CD4-positive, alpha-beta T cell treated with Interleukin-10 for 1 hour (primary cell): ENCODE measurements at places on chromosomes 16 and 17.

DNA sequence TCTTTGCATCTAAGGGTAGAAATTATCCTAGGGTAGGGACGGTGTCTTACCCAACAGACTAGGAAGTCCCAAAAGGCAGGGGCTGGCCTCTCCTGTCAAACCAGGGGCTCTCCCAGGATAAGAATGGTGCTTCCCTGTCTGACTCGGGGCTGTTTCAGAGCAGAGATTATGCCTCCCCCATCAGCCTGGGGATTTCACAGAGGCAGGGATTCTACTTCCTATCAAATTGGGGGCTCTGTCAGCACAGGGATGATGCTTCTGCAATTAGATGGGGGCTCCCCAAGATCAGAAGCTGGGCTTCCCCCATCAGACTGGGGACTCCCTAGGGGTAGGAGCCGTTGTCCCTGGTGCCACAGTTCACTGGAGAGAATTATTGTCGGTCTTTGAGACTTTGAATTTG, 2.3 kb downstream of the NXPH3 start:
- DNase-seq, result no peak

- no peak for DNase-seq
Observed at GRCh38 chr17:27572665-27573064, 58.3 kb upstream of the LGALS9 start.

DNA sequence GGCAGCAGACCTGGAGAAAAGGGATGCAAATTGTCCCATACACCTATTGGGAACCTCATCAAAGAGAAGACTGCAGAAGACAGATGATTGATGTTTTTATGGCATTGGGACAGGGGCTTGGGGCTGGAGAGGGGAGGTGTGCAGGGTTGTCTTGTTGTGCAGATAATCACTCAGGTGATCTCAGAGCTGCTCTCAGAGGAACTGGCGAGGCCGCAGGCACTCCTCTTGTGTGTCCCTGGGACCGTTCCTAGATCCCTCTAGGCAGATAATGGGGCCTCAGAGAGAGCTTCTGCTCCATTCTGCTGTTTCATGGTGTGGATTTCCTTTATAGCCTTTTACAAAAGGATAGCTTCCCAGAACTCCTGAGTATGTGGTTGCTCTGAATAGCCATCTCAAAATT, 1.6 kb downstream of the RNF213 start:
- no peak for DNase-seq

GRCh38 chr17:69012895-69013805, 47.6 kb downstream of the ABCA9 start:
- DNase-seq, result no peak

DNA sequence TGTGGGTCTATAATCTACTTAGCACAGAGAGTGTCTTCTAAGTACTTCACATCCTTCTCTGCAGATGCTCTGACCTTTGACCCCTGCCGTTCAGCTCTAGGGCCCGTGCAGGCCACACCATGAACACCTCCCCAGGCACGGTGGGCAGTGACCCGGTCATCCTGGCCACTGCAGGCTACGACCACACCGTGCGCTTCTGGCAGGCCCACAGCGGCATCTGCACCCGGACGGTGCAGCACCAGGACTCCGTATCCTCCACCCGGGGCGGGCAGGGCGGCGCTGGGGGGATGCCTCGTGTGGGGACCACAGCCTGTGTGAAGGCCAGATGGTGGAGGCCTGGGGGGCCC, 686 bp downstream of the MLST8 start:
- no peak for DNase-seq

DNA sequence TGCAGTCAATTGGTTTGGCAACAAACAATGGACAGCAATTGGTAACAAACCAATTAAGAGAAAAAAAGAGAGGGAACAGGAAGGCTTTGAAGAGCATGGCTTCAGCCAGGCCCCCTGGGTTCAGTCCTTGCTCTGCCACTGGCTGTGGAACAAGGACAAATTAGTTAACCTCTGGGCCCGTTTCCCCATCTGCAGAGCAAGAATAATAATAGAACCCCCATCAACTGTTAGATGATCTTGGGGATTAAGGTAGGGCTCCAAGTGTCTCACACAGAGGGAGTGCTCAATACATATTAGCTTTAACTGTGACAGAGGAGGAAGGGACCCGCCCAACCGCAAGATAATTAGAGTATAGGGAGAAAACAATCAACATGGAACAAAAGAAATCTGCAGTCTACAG, 55.2 kb downstream of the PECAM1 start:
- DNase-seq, result no peak

DNA sequence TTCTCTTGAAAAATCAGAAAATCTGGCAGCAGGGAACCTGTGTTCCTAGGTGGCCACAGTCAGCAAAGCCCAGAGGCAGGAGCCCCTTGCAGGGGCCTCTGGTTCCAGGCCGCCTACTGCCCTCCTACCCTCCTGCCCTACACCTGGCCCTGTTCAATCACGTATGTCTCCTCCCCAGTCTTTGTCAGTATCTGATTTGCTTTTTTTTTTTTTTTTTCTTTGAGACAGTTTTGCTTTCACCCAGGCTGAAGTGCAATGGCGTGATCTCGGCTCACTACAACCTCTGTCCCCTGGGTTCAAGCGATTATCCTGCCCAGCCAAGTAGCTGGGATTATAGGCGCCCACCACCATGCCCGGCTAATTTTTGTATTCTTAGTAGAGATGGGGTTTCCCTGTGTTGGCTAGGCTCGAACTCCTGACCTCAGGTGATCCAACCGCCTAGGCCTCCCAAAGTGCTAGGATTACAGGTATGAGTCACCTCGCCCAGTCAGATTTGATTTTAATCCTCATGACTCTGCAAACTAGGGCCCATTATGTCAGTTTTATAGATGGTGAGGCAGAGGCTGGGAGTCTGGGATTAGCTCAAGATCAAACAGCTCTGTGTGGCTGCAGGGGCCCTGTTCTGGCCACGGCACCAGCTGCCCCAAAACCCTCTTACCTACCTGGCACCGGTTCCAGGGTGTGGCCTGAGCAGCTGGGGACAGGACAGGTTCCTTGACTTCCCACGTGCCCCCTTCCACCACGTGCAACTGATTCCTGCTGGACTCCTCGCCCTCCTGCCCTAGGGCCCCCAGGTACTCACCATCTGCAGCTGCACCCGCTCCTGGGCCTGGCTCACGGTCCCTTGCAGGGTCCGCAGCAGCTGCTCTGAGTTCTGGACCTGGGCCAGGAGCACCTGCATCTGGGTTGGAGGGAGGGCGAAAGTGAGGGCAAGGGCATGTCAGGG, 14.7 kb downstream of the RABEP2 start:
- no peak for DNase-seq

GRCh38 chr16:11167581-11167980, 88.4 kb downstream of the SOCS1 start:
- no peak for DNase-seq

GRCh38 chr17:63075969-63076368, 109.9 kb downstream of the TANC2 start:
- no peak for DNase-seq

GRCh38 chr17:29291163-29291752, 2.7 kb downstream of the NUFIP2 start:
- peak; percentile 80 for DNase-seq

GRCh38 chr17:44925731-44926697, 10.7 kb upstream of the GFAP start:
- no peak for DNase-seq

DNA sequence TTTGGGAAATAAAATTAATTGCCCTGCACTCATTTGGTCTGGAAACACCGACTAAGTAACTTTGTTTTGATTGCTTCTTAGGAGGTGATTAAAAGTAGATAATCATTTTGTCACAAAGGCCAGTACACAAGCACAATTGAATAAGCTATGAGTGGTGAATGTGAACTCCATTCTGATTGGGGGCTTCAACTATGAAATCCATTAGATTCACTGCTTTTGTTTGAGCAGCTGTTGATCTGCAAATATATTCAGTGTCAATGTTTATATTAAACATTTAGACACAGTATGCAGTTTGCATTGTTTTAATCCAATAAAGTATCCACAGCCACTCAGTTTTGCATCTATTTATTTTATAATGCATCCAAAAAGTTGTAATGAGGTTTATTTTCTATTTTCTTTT, 817.5 kb downstream of the CDH11 start:
- no peak for DNase-seq

DNA sequence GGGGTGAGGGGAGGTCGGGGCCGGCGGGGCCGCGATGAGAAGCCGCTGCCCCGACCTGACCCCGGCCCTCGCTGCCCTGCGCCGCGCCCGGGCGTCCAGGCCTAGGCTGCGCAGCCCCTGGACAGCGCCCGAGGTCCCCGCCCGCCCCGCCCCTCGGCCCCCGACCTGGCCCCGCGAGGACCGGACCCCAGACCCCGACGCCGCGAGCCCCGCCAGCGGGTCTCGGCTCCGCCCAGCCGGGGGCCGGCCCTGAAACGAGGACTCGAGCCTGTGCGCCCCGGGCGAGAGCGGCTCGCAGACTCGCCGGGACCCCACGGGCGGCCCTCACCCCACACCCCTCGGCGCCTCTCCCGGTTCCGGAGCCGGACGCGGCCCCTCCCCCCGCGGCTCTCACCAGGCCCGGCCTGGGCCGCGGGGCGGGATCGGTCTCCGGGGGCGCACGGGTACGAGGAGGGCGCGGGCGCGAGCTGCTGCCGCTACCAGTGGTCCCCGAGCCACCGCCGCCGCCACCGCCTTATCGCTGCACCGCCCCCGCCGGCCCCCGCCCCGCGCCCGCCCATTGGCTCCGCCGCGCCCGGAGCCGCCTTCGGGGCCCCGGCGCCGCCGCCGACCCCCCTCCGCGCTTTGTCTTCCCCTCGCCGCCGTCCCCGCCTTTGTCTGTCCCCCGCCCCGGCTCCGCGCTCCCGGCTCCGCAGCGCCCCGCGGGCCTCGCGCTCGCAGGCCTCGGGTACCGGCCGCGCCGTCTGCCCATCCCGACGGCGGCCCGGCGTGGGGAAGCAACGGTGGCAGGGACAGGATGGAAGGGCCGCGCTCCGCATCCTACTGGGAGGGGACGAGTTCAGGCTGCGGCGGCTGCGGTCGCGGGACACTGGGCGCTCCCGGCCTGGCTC, at the start of gene LIMD2:
Gene LIMD2, minus strand, starts transcription at position 488 of the 890 bp plus-strand sequence. CDS start 827 bp downstream, outside the sequence.
- DNase-seq, result peak; percentile 91

GRCh38 chr16:87812200-87812656, 46.4 kb upstream of the KLHDC4 start:
- no peak for DNase-seq

DNA sequence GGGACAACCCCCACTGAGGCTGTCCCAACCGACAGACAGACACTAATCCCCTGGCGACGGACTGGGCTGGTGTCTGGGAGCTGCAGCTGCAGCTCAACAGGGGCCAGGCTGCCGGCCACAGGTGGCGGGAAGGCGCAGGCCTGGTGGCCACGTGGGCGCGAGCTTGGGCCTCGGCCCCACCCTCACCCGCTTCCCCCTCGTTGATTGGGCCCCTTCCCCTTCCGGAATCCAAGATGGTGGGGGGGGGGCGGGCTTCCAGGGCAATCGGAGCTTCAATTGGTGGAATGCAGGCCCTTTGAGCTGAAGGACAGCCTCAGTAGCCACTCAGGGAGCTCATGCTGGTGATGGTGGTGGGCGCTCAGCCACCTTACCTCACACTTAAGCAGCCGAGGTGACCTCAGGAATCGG, 8.7 kb upstream of the TBX4 start:
- no peak for DNase-seq

GRCh38 chr17:12789481-12790248, at the start of gene ARHGAP44:
Gene ARHGAP44 (plus strand): TSS chr17:12789498. CDS start chr17:12789839, 341 bp downstream.
- no peak for DNase-seq

DNA sequence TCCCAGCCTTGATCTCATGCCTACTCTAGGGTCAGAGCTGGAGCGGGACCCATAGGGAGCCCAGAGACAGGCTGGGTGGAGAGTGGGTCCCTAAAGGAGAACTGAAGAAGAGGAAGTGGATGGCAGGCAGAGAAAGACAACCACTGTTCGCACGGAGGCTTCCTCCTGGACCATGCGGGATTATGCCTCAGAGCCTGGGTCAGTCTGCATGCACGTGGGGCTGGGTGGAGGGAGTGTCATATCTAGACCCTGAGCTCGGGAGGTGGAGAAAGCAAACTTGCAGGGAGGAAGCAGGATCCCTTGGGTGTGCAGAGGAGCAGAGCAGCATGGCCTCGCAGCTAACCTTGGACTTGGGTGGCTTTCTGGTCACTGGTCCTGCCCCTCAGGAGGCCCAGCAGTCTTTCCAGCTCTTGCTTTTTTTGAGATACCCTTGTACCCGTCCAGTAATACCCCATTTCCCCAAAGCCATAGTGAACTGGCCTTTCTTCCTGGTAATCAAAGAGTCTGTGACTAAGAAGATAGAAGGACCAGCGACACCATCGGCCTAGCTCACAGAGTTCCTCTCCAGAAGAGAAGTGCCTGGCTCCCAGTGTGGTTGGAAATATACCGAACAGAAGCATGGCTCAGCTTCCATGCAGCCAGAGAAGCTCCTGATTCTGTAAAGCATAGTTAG, 344.2 kb downstream of the CPPED1 start:
- peak; percentile 17 for DNase-seq

DNA sequence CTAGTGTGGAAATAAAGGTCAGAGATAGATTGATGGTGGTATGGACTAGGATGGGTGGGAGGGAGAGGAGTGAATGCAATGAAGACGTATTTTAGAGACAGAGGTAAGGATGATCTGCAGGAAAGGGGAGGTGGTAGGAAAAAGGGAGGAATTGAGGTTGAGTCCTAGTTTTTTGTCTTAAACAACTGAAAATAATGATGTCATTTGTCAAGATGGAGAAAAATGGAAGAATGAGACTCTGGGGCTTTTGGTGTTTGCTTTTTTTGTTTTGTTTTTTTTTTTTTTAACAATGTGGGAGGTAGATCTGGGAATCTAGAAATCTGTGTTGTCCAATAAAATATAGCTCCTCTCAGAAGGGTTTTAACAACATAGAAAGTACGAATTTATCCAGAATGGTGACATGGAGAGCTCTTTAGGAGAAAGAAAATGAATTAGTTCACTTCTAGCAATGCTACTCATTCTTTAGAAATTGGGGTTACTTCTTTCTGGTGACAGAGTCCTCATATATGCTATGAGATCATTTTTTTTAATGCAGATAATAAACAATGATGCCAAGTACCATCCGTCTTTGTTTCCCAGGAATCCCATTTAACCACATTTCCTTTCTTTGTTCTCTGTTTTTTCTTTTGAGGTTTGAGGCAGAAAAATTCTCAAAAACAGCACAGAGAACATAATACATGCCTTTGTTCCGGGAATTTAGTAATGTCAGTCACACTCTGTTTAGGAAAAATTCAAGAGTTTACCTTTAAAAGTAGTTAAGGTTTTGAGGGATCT, 225.3 kb upstream of the COX10 start:
- no peak for DNase-seq
